ENCODE measurements at places on chromosomes 6 and 20.

- DNase-seq = no peak
Observed at GRCh38 chr20:25389401-25389857, 1.2 kb downstream of the ABHD12 start.

- DNase-seq = no peak
Observed at GRCh38 chr6:8860671-8861070, 425.3 kb upstream of the SLC35B3 start.

- DNase-seq = no peak
Observed at GRCh38 chr20:5780846-5781217, 30.6 kb downstream of the SHLD1 start.

GRCh38 chr6:104186831-104187230 lies 672.9 kb downstream of the HACE1 start:
- DNase-seq = no peak

- no peak for DNase-seq
Observed at GRCh38 chr6:142881290-142881689, 63.7 kb downstream of the HIVEP2 start.

- DNase-seq = peak; percentile 17
Observed at GRCh38 chr20:47487175-47487917, 14.3 kb upstream of the NCOA3 start.

GRCh38 chr6:63527658-63528514 lies 44.4 kb upstream of the LOC128125822 start:
- no peak for DNase-seq

DNA sequence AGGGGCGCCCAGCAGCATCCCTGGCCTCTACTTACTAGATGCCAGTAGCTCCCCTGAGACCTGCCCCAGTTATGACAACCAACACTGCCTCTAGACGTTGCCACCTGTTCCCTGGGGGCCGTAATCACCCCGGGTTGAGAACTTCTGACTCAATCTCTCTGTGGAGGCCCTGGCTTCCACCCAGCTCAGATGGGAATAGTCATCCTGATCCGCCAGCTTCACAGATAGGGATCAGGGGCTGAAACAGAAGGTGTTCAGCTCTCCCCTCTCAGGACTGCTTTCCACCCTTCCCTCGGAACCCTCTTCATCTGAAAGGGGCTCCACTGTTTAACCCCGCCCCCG lies 3.3 kb downstream of the CAPN11 start:
- no peak for DNase-seq

DNA sequence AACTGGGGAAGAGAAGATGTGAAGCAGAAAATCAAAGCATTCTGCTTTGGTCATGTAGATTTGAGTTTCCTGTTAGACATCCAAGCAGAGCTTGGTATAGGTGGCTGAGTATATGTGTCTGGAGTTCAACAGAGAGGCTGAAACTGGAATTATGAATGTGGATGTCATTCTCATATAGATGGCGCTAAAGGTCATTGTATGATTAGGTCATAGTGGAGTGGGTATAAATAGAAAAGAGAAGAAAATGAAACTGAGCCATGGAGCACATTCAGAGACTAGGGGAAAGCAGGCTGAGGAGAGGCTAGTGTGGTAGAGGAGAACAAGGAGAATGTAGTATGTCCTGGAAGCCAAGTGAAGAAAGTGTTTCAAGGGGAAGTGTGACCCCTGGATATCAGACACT lies 295.6 kb upstream of the PLN start:
- no peak for DNase-seq

GRCh38 chr6:37877373-37878149 lies 58.0 kb downstream of the ZFAND3 start:
- no peak for DNase-seq

DNA sequence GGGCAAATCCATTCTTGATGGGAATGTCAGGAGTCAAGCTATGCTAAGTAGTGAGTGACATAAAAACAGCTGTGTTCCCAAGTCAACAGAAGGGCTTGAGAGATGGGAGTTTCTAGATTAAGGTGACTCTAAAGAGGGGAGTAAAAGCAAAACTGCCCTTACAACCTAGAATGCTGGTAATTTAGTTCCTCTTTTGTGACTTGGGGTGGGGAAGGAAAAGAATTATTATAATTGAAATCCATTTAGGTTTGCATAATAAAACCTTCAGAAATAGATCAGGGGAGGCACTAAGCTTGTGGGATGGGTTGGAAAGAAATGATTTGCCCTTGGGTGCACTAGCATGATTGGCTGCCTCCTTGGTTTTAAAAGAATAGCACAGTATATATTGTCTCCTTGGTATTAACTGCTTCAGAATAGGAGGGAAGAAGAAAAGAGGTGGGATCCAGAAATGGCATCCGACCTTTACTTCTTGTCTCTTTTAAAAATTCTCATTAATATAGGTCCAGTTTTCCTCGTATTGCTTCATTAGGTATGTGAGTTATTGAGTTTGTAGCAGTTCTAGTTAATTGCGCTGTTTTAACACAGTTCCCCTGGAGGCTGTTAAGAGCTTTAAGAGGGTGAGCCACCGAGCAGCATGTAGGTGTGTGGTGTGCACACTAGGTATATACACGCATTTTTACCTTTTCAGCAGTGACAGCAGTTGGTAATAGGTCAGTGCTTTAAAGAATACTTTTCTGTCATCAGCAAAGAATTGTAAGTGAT lies 95.3 kb upstream of the VSTM2L start:
- DNase-seq = no peak

DNA sequence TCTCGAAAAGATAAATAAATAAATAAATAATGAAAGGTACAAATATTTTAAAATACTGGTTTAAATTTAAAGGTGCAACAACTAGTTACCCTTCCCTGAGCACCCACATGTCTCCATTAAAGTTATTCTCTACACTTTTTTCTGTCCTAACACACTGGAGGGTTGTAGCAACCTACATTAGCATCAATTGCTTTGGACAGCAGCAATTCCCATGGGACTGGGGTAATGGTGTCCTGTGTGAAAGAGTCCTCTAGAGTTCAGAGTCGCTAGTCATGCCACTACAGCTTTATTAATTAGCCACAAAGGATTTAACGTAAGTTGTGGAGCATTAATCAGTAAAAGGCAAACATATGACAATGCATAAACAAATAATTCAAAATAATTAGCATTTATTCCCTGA lies 14.1 kb upstream of the CD24 start:
- no peak for DNase-seq

DNA sequence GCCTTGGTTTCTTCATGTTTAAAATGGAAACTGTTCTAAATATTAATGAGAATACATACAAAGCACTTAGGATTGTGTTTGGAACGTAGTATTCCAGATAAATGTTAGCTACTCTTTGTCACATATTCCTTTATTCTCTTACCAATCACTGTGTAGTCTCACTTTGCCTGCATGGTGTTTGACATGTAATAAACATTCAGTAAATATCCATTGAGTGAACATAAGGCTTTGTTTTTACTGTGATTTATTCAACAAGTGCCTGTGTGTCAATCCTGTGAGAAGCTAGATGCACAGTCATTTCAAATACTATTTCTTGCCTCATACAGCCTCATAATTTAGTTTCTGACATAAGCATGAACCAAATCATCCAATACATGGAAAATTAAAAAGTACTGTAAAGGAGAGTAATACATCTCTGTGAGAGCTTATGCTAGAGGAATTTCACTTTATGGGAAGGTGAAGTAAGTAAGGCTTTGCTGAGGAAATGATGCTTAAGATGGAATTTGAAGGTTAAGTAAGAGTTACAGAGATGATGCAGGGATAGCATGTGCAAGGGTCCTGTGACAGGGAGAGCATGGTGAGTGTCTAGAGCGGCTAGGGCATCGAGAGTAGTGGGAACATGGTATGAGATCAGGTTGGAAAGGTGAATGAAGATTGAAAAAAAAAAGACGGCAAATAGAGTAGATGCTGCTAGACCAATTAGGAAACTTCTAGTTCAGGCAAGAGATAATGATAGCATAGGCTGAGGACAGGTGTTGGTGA lies 14.7 kb downstream of the PM20D2 start:
- DNase-seq = no peak

DNA sequence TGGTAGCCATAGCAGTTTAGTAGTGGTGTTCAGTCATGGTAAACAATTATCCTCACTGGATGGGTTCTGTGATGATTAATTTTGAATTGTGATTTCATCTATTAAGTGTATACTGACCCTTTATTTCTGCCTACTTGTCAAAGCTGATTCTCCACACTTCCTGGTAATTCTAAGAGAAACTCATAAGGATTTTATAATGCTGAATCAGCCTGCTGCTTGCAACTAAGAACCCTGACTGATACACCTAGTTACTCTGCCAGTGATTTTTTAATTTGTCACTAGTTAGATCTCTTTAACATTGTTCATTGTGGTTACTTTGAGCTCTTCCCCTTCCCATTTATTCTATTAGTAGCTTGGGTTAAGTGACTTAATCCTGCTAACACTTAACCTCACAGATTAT lies 8.6 kb downstream of the CDC40 start:
- DNase-seq = no peak

DNA sequence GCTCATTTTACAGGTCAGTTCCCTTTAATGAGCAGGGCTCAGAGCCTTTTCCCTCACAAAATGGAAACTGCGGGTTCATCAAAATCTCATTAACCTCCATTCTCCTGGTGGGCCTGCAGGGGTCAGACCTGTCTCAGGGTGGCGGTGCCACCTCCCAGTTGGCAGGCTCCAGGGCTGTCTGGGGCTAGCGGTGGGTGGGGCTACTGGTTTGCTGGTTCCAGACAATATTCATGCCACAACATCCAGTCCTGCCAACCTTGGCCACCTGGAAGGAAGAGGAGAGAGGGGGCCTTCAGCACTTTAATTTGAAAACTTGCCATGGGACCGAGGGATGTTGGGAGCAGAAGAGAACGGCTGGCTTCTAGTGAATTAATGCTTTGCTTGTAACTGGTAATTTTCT lies 41.9 kb upstream of the CTNNBL1 start:
- no peak for DNase-seq

DNA sequence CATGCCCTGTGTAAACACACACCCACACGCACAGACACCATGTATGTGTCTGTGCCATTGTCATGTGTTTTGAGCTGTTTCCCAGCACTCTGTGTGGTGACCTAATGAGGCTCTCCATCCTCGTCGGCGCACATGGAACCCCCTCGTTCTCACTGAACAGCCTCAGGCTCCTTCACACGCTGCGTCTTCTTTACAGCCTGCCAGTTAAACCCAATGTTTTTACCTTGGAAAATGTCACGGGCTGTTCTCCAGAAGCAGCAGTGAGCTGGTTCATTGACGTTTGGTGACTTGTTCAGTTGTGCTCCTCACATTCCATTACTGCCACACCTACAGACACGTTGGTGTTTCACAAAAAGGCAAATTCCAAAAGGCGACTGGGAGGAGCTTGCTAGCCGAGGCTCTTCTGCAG lies 201.0 kb upstream of the FOXQ1 start:
- no peak for DNase-seq

DNA sequence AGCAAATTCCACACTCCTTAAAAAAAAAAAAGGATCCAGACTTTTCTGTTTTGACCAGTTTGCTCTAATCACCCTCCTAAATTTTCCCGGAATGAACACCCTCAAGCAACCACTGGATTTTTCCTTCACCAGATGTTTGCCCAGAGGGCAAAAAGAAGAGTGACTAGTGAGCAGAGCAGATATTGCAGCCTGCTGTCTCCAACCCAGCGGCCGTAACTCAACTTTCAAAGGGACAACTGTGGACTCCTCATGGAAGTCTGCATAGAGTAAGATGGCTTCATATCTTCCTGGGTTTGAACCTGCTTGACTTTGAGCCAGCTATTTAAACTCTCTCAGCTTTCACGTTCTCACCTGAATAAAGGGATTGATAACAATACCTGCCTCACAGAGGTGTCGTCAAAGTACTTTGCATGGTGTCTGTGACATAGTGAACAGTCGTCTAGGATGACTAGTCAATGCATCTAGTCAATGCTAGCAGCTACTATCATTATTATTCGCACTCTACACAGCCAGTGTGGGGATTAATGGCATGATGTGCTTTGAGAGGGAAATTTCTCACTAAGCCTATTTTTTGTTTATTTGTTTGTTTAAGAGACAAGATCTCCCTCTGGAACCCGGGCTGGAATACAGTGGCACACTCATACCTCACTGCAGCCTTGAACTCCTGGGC lies 92.2 kb upstream of the HIVEP1 start:
- DNase-seq = no peak

DNA sequence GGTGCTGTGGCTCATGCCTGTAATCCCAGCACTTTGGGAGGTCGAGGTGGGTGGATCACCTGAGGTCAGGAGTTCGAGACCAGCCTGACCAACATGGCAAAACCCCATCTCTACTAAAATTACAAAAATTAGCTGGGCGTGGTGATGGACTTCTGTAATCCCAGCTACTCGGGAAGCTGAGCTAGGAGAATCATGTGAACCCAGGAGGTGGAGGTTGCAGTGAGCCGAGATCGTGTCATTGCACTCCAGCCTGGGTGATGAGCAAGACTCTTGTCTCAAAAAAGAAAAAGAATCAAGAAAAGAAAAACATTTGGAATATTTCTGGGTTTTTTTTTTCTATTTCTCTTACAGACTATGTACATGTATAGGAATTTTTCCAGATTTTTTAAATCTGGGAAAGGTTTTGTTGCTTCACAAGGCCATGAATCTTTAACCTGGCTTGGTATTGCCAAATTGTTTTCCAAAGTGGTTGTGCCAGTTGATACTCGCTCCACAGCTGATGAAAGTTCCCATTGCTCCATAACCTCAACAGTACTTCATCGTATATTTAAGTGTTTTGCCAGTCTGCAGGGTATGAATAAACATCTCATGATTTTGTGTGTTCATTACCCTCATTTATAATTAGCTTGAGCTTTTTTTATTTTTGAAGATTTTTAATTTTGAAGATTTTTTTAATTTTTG lies 33.5 kb downstream of the RNF217 start:
- DNase-seq = no peak
